ENCODE measurements at places on chromosomes 16 and 17. TPM values are rescaled to one million over a fixed set of nuclear protein-coding genes. Genes with fewer than 3 reads are reported as not detected.

DNA sequence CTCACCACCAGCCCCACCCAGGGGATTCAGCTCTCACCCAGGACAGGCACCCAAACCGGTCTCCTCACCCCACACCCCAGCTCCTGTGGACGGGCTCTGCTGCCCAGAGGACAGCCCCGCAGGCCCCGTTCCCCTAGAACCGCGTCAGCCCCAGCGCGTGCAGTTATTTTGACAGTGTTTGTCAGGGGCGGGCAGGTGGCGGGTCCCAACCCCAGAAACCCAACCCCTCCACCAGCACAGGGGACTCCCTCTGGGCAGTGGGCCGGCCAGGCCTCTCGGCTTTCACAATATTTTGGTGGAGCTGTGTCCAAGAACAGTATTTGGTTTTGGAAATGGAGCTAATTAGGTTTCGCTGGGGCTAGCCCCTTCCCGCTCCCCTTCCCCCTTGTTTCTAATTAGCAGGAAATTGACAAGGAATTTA is 44.8 kb downstream of the BAHCC1 start:
- H3K27me3 ChIP-seq, result no peaks in the 10 kb centered on the region
- no peaks in the 10 kb centered on the region for H3K36me3 ChIP-seq
- H3K4me3 ChIP-seq, result no peak overlapping the region
- DNase-seq, result no peak
- no peak overlapping the region for H3K27ac ChIP-seq
- peaks cover 6% of the 10 kb centered on the region for H3K4me1 ChIP-seq

SSTR5 gene
- total RNA-seq, result not detected

- H3K27ac ChIP-seq, result no peak overlapping the region
- peaks cover 36% of the 10 kb centered on the region for H3K36me3 ChIP-seq
- no peak overlapping the region for H3K4me3 ChIP-seq
- no peaks in the 10 kb centered on the region for H3K4me1 ChIP-seq
- no peaks in the 10 kb centered on the region for H3K27me3 ChIP-seq
These were observed 8.4 kb downstream of the ARL2BP start for GRCh38 chr16:57253466-57253865.

STAT3 gene
- total RNA-seq, result 90.5 TPM
